AG04449 (cell line): ENCODE measurements at places on chromosomes 5 and 9.

DNA sequence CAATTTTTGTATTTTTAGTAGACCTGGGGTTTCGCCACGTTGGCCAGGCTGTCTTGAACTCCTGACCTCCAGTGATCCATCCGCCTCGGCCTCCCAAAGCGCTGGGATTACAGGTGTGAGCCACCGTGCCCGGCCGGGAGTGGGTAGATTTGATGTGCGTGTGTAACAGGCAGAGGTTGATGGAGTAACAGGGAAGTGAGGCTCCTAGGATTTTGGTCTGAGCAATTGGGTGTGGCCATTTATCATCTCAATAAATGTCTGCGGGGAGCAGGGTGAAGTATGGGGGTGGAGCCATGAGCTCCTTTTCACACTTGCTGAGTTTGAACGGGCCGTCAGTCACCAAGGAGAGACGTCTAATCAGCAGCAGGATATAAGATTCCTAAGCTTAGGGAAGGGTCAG is 1.2 kb upstream of the REXO4 start:
- no peak for DNase-seq

DNA sequence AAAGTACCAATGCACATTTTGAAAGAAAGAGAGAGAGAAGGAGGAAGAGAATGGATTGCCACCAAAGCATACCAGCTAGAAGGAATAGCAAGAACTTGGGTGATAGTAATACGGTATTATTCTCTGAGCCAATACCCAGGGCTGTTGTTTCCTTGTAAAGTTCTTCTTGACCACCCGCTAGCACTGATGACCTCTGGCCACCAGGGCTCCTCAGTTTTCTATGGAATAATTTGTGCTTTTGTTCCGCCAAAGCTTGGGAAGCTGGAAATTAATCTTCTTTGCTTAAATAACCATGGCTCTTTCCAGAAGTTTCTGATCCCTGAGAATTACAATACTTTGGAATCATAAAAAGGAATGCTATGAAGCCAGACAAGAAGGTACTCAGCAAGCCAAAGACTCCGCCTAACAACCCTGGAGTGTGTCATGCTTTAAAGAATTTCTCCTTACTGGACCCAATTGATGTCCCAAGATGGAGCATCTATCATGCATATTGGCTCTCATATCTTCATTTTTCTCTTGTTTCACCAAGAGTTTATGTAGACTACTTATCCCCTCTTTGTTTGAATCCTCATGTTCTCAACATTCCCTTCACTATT is 29.8 kb downstream of the OR2K2 start:
- DNase-seq: no peak

DNA sequence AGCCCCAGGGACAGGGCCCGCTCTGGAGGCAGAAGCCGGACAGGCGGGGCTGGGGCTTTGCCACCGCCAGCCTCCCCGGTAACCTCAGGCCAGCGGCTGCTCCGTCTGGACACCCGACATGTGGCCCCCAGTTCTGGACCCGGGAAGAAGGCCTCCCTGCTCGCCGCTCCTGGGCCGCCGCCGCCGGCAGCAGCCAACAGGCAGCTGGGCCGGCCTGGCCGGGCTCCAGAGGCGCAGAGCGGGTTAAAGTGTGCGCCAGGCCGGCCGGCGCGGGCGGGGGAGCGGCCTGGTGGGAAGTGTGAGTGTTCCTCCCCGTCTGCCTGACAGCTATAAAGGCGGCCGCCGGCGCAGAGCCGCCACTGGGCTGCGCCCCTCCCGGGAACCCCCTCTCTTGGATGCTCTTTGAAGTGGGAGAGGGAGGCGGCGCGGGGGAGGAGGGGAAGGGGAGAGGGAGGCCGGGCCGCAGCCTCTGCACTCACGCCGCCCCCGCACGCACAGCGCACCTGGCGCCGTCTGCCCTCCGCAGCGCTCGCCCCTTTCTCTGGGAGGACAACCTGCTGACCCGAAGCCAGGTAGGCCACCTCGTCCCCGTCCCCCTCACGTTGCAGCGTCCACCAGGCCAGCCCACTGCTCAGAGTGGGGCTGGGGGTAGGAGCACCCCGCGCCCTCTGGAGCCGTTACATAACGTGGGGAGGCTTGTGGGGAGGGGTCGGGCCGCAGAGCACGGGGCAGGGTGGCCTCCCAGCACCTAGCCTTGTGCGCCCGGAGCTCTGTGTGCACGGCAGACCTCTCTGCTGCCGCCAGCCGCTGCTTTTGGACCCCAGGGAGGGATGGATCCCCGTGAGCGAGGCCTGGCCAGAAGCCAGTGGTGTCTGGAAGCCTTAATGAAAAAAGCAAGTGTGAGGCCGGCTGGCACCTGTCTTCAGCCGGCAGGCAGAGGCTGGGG is at the start of gene ADAMTSL2:
Gene ADAMTSL2 (plus strand): TSS at position 359 of the 946 bp plus-strand sequence. CDS start 2,009 bp downstream, outside the sequence.
- no peak for DNase-seq

GRCh38 chr9:5422276-5422675 is 15.4 kb downstream of the PLGRKT start:
- no peak for DNase-seq

DNA sequence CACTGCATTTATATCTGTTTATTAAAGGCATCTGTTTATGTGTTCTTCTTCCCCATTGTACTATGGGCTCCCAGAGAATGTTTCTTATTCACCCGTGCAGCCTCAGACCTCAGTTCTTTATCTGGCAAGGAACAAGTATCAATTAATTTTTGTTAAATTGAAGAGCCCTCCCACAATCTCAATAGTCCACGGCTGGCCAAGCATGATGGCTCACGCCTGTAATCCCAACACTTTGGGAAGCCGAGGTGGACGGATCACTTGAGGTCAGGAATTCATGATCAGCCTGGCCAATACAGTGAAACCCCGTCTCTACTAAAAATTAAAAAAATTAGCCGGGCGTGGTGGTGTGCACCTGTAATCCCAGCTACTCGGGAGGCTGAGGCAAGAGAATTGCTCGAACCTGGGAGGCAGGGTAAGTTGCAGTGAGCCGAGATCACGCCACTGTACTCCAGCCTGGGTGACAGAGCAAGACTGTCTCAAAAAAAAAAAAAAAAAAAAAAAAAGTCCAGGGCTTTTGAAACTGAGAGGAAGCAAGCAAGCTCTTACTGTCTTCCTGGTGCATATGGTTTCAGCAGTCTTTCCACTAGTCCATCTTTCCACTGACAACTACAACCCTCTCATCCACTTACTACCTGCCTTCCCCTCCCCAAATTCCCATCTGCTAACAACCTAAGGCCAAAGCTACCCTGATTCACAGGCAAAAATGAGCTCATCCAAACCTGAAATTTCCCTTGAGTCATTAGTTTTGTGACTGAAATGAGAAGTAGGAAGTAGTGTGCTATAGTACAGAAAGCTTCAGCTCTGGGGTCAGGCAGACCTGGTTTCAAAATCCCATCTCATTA is 2.3 kb upstream of the HK3 start:
- no peak for DNase-seq

DNA sequence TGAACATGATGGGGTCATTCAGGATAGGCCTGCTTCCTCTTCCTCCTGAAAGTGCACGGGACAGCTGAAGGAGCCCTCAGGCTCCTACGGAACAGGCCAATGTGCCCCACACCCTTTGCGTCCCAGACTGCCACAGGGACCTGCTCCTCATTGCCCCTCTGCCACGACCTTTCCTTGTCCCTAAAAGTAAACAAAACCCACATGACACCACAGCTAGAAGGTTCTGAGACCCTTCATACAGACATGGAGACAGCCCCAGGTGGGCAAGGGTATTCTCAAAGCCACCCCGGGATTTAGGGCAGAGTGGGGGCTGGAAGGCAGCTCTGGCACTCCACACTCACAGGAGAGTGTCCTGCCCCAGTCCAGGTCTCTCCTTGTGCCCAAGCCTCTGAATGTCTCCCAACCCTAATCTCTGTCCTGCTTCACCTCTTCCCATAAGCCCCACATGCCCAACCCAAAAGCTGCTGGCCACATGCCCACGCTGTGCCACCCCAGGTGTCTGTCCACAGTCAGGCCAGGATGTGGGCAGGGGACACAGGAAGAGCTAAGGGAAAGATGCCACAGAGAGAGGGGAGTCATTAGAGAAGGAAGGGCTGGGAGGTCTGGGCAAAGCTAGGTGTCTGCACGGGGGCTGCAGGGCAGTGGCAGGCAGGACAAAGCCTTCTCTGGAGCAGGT is 800 bp downstream of the AMBP start:
- no peak for DNase-seq

- no peak for DNase-seq
Observed at GRCh38 chr5:37723162-37723961, 116.5 kb downstream of the GDNF start.

- no peak for DNase-seq
Observed at GRCh38 chr5:124581738-124582560, 164.5 kb downstream of the ZNF608 start.

GRCh38 chr5:130198927-130199326 is 294.7 kb downstream of the CHSY3 start:
- no peak for DNase-seq

DNA sequence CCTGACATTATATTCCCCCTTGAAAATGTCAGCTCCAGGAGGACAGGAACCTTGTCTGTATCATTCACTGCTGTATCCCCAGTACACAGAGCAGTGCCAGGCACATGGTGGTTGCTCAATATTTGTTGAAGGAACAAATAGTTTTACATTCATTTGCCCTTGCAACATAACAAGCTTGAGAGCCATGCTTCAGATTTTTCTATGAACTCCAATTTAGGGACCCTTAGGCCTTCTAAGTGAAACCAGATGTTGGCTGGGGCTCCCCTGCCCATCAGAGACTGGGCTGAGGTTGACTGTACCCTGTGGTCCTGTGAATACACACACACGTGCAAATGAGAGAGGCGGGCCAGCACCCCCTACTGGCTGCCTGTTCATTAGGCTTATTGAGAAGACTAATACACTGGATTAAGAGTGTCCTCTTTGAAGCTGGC is 214.9 kb upstream of the WWC1 start:
- DNase-seq: peak; percentile 79
